Suppressor macrophage (primary cell): ENCODE measurements at places on chromosomes 7 and 10.

- peak; percentile 30 for DNase-seq
Measured at GRCh38 chr10:95388539-95388938, 97.7 kb upstream of the PDLIM1 start.

DNA sequence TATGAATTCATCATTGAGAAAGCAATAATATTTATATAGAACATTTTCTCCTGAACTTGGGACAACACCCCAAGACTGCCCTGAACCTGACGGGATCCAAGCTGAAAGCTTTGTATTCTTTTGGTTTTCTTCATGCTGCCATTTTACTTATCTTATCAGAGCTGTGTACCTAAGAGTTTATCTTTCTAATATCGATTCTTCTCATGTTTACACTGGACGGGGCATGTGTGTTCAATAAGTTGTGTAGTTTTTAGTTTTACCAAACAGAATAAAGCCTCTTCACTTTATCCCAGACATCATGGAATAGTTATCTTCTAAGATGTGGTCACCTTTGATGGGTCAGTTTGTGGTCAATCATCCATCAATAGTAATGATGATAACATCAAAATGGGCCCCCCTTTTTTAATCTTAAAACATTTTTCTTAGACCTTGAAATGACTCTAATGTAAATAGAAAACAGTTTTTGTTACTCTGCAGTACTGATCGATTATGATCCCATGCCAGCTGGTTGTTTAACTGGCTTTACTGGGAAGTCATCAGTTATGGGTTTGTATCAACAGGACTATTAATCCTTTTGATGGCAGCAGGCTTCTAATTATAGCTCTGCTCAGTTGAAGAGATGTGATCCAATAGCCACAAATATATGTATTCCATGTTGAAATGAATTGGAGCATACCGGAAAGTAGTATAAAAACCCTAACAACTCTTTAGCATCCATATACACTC, 446.1 kb downstream of the KCNMA1 start:
- DNase-seq: no peak

- peak; percentile 73 for DNase-seq
Measured at GRCh38 chr7:1951159-1951536, 281.1 kb downstream of the ELFN1 start.

DNA sequence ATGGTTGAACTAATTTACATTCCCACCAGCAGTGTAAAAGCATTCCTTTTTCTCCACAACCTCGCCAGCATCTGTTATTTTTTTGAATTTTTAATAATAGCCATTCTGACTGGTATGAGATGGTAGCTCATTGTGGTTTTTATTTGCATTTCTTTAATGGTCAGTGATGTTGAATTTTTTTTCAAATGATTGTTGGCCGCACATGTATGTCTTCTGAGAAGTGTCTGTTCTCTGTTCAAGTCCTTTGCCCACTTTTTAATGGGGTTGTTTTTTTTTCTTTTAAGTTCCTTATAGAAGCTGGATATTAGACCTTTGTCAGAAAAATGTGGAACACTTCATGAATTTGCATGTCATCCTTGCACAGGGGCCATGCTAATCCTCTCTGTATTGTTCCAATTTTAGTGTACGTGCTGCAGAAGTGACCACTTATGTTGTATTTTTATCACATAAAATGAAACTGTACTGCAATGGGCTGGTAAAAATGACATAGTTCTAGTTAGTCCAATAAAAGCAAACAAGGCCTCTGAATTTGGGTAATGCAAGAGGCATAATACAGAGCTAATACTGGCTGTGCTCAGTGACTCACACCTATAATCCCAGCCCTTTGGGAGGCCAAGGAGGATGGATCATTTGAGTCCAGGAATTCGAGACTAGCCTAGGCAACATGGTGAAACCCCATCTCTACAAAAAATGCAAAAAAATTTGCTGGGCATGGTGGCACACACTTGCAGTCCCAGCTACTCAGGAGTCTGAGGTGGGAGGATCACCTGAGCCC, 70.3 kb downstream of the ABI1 start:
- DNase-seq: no peak

GRCh38 chr10:116849248-116850057, at the start of gene ENO4:
Gene ENO4 (plus strand): TSS chr10:116849499. CDS start chr10:116849567, 68 bp downstream.
- peak; percentile 72 for DNase-seq

DNA sequence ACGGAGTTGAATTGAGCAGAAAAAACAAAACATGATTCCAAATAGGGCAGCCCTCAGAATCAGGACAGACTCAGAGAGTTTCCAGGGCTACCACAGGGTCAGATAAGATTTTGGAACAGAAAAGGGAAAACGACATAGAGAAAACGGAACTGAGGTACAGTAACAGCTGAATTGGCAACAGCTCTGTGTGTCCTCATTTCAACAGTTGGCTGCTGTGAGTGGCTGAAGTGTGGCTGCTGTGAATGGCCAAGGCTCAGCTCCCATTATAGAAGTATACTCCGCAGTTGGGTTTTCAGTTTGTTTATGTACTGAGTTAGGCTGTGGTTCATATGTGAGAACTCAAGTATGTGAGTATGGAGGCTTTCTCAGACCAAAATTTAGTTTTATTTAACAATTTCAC, 32.0 kb downstream of the ANTXRL start:
- DNase-seq: no peak

GRCh38 chr10:112631501-112632400, 184.7 kb downstream of the VTI1A start:
- no peak for DNase-seq

DNA sequence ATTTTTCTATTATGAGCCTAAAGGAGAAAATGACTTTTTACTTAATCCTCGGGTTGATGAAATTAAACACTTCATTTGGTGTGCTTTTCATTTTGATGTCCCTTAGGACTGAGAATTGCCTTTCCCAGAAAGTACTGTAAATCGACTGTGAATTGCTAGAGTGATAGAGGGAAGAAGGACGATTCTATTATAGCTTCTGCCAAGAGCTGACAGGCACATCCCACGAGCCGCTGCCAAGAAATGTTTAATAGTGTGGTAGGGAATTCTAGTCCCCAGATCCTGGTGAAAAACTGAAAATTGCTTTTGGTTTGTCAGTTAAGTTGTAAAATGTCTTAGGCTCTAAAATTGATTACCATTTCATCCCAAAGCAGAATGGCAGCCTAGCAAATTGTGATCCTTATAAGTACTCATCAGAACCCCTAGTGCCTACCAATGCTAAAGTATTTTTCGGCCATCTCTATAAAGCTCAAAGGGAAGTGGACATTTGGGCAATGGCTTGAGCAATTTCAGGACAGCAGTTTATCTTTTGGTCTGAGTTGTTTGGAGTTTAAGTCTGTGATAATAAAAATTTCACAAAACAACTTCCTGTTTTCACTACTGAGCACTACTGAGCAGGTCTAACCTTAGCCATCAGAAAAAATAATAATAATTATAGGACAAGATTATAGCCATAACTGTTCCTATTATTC, 44.6 kb upstream of the HYCC1 start:
- peak; percentile 28 for DNase-seq

- DNase-seq: no peak
Measured at GRCh38 chr7:27933671-27934565, 194.0 kb downstream of the TAX1BP1 start.

- no peak for DNase-seq
Measured at GRCh38 chr10:118570591-118570990, 24.9 kb downstream of the PRLHR start.

- DNase-seq: no peak
Measured at GRCh38 chr7:90804370-90804769, 208.2 kb downstream of the CDK14 start.

DNA sequence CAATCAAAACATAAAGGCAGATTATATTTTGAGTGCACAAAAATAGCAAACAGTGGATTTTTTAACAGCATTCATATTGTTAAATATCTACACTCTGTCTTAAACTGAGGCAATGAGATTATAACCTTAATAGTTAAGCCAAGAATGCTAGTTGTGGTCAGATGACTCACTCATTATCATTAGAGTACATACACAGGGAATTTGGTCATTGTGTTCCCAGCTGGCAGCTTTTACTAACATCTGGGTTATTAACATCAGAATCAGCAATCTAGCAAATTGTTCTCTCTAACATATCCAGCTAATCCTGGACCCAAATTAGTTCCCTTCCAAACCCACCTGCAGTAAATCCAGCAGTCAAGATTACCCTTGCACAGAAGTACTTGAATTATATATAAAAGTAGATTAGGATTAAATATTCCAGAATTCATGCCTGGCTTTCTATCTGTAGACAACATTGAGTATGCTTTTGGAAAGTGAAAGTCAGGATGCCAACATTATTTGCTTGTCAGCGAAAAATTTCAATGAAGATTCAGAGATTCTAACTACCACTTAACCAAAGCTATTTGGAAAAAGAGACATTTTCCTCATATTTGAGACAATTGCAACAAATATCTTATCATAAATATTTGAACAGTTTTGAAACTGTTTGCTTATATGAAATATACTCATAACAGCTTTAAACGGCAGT, 1035.6 kb upstream of the PHF14 start:
- no peak for DNase-seq

- DNase-seq: peak; percentile 59
Measured at GRCh38 chr7:50273870-50274269, 30.6 kb upstream of the IKZF1 start.

DNA sequence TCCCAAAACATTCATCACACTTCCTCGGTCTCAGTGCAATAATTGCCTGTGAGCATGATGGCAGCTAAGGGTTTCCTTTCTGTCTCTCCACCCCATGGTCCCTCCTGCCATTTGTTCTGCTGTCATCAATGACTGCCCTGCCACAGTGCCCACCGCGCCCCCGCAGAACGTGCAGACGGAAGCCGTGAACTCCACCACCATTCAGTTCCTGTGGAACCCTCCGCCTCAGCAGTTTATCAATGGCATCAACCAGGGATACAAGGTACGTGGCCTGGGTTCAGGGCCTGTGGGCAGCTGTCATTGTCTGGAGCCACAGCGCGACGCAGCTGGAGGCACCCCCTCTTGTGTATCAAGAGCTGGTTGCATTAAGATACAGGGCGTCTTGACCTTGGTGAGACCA, 632.9 kb upstream of the FOXK1 start:
- no peak for DNase-seq

- peak; percentile 58 for DNase-seq
Measured at GRCh38 chr7:36165059-36165458, 12.0 kb downstream of the EEPD1 start.

GRCh38 chr10:87634311-87634710, 25.4 kb upstream of the PAPSS2 start:
- DNase-seq: peak; percentile 14

GRCh38 chr7:51019191-51019844, 236.6 kb upstream of the GRB10 start:
- DNase-seq: no peak

DNA sequence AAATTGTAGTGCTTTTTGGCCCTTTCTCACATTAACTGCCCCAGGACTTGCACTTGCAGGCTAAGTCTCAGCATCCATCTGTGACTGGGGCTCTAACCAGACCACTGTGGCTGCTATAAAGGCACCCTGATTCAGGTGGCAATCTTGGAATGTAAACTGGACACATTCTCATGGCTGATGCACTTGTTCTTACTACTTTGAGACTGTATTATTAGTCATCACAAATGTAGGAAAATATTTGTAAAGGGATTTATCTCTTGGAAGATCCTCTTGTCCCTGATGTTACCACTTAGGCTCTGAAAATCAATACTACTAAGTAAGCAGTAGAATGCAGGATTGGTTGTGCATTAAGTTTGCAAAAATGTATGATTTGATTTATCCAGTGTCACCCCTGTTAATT, 25.0 kb downstream of the PDE1C start:
- no peak for DNase-seq

DNA sequence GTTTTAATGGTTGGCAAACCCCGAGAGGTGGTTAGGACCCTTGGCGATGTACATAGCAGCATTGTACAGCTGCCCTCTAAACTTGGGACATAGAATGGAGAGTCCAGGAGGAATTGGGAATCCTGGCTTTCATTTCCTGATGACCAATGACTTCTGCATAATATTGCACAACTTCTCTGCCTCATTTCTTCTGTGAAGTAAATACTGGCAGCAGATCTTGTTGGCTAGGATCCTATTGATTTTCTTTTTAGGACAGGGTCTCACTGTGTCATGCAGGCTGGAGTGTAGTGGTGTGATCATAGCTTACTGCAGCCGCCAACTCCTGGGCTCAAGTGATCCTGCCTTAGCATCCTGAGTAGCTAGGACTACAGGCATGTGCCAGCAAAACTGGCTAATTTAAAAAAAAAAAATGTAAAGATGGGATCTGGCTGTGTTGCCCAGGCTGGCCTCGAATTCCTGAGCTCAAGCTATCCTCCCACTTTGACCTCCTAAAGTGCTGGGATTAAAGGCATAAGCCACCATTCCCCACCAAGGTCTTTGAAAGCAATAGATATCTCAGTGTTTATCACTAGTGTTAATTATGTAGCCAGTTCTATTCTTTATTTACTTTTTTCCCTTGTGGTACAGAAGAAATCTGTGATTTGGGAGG, 58.1 kb downstream of the PODXL start:
- no peak for DNase-seq

DNA sequence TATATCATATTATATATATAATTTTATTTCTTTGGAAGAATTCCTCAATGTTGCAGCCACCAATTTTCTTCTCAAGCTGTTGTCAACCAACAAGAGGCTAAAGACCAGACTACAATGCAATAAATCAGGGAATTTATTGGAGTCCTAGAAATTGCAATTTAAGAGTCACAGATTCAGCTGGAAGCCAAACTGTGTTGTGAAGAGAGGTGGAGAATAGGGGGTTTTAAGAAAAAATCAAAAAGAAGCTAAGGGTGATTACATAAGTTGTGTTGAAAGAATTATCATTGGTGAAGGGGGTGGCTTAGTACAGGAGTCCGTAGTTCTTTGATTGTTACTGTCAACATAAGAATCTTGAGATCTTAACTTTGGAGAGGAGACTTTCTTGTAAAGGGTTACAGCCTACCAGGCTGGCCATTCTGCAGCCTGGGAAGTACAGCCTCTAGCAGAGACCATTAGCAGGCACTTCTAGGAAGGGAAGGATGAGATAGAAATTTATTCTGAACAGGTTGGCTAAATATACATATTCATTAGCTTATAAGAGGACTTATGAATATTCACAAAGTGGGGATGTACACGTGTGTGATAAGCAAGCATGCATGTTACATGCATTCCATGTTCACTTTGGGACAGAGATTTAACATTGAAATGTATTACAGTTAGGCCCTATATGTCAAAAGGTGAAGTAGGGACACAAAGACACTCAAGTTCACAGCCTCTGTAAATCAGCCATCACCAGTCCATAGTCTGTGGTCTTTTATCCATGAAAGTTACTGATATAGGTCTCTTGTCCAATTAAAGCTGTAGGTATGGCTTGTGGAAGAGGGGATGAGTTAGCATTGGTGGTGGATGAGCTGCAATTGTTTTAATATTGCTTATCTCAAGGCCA, 8.3 kb upstream of the TMEM168 start:
- DNase-seq: no peak
